ENCODE measurements at places on chromosomes 13 and 19.
A peak's percentile ranks its signal among the peaks of the same experiment; 100 is the strongest.

DNA sequence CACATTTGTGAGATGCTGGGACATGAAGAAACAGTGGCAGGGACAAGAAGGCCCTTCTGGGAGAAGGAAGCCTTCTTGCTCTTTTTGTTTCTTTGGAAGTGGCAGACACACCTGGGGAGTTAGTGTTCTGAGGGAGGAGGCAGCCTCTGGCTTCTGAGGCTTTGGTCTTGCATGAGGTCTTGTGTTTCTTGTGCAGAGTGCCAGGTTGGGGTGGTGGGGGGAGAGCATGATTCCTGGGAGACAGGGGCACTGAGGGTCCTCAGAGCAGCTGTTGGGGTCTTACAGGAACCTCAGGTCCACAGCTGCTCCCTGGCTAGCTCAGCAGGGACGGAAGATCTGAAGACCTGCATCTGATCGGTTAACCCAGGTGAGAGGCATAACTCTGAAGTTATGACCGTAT, 167.5 kb upstream of the ZNF536 start:
- DNase-seq: no peak

GRCh38 chr19:50204811-50205675, 1.6 kb downstream of the MYH14 start:
- no peak for DNase-seq

DNA sequence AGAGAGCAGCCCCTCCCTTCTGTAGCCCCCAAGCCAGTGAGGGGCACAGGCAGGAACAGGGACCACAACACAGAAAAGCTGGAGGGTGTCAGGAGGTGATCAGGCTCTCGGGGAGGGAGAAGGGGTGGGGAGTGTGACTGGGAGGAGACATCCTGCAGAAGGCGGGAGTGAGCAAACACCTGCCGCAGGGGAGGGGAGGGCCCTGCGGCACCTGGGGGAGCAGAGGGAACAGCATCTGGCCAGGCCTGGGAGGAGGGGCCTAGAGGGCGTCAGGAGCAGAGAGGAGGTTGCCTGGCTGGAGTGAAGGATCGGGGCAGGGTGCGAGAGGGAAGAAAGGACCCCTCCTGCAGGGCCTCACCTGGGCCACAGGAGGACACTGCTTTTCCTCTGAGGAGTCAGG, 4.2 kb downstream of the KLK3 start:
- DNase-seq: no peak

DNA sequence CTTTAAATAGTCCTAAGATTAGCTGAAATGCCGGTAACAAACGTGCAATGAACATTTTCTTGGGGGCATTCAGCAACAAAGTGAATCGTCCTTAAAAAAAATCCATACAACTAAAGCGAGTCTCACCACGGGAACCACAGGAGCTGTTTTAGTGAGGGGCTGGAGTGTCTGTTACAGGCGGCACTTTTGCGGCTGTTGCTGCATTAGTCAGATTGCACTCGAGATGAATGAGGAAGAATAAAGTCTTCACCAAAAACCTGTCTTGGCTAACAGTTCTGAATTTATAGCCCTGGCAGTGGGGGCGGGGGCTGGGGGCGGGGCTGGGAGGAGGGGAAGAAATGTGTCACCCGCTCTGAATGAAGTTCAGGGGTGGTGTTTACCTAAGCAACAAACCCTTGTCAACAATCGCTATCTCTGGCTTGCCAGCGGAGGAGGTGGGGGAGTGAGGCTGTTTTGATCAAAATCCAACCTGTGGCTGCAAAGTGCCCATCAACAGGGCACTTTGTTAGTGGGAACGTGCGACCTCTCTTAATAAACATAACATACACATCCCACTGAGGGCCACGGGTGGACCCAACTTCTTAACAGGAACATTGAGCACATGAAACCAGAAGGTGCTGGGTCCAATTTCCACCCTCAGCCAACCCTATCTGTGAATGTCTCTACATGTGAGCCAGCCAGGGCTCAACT, 44.5 kb downstream of the RFX2 start:
- peak; percentile 81 for DNase-seq

DNA sequence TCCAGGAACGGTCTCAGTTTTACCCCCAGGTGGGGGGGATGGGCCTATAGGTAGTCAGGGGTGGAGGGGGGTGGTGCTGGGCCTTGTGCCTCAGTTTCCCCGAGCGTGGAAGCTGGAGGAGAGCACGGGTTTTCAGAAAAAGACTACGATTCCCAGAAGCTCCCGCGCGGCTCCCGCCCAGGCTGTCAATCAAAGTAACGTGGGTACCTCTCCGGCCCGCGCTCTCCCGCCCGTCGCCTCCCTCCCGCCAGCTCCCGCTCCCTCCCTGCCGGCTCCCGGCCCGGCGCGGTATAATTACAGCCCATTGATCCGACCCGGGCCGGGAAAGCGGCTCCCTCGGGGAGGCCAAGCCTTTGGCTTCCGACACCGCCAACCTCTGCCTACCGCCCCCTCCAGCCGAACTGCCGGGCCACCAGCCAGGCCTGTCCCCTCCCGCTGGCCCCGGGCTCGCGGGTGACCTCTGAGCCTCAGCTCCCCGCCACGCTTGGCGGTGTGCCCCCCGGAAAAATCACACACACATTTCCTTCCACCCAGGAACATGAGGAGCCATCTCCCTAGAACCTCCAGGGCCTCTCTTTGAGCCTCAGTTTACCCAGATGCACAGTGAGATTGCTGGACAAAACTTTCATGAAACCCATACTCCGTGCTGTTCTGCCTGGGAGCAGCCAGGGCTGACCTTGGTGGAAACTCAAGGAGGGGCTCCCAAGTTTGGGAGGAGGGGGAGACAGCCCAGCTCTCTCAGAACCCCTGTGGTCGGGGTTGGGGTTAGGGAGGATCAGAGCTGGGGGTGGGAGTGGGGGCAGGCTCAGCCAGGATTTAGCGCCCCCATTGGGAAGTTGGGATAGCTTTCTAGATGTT, 7.3 kb upstream of the TLE2 start:
- peak; percentile 92 for DNase-seq

GRCh38 chr19:35862528-35862927, 5.8 kb downstream of the KIRREL2 start:
- DNase-seq: no peak

- no peak for DNase-seq
These were observed 30.8 kb downstream of the TMED1 start for GRCh38 chr19:10805065-10805757.

DNA sequence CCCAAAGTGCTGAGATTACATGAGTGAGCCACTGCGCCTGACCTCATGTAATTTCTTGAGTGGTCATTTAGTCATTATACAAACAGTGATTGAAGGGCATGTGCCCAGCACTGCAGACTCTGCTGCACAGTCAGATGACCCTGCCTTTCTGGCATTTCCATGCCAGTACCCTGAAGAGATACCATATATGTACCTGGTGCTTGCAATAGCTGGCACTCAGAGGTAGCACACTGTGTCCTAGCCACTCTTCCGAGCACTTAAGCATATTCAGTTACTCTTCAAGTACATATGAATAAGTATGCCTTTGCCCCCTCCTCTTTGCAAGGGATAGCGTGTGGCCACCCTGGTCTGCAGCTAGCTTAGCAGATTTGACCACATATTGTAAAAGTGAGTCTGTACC, 15.5 kb downstream of the STX10 start:
- DNase-seq: no peak

DNA sequence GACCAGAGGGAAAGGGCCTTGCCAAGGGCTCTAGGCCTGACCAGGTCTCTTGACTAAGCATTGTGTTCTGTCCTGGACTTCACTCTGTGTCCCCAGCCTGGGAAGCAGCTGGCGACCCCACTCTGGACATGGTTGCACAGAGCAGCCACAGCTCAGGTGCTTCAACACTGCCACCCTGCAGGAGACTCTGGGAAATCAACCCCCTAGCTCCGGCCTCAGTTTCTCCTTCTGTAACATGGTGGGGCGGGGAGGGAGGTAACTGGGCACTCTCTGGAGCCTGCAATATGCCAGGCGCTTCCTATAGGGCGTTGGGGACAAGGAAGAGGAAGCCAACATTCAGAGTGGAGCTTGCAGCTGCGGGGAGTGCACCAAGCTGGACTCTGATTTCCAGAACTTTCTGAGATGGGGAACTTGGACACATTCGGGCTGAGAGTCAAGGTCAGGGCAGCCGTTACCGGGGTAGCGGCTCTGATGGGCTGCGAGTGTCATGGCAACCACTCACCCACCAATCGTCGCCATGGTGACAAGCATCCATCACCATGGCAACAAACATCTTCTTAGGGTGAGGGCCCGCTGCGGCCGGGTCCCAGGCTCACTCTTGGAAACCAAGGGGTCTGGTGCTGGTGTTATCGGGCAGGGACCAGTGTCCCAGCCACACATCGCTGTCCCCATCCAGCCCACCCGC, 12.8 kb downstream of the F2RL3 start:
- DNase-seq: no peak

DNA sequence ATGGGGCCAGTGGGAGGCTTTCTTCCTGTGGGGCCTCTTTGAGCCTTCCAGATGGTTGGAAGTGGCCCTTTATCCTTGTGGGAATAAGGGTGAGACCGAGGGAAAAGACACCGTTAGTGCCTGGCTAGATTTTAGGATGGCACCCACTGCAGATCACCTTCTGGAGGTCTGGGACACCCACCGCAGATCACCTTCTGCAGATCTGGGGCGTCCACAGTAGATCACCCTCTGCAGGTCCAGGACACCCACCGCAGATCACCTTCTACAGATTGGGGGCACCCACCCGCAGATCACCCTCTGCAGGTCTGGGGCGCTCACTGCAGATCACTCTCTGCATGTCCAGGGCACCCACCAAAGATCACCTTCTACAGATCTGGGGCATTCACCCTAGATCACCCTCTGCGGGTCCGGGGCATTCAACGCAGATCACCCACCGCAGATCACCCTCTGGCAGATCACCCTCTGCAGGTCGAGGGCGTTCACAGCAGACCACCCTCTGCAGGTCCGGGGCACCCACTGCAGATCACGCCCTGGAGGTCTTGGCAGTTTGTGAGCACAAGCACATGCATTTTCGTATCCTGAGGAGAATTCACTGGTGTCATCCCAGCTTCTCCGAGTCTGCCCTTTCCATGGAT, 153.4 kb upstream of the TSHZ3 start:
- DNase-seq: no peak

DNA sequence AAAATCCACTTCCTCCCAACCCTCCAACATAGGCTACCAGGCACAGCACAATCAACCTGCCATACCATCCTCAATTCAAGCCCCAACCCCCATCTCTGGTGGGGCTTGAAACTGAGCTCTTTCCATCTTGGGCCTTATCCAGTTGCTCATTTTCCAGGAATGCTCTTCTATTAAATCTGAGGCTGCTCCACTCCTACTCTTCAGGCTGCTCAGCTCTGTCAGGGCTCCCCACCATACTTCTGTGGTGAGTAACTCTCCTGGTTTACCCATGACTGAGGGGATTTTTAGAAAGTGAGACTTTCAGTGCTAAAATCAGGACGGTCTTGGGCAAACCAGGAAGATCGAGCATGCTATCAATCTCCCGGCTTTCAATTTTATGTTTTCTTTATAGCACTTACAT, 512.8 kb downstream of the LMO7 start:
- DNase-seq: peak; percentile 94

DNA sequence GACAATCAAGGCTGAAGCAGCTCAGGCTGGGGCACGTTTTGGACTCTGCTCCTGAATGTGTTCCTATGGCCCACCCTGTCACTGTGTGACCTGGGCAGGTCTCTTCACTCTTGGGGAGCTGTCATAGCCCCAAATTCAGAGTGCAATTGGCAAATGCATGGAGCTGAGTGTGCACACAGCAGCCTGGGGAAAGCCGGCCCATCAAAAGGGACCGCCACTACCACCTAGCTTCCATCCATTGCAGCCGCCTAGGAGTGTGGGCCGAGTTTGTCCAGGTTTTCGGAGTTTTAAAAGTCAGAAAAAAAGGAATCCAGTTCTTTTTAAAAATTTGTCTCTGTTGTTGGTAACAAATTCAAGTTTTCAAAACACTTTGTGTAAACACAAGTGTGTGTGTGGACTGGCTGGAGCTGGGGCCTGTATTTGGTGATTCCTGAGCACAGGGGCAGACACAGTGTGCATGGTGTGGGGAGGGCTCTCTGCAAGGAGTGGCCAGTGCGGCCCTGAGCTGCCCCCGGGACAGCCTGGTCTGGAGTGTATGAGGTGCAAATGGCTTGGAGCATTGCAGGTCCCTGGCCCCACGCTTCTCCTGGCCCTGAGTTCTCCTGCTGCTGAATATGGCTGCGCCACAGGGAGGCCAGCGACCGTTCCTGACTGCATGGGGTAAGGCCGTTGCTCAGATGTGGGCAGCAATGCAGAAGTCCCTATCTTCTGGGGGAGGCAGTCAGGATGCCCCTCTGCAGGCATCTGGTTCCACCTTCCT, 13.2 kb upstream of the ZNF536 start:
- DNase-seq: no peak

DNA sequence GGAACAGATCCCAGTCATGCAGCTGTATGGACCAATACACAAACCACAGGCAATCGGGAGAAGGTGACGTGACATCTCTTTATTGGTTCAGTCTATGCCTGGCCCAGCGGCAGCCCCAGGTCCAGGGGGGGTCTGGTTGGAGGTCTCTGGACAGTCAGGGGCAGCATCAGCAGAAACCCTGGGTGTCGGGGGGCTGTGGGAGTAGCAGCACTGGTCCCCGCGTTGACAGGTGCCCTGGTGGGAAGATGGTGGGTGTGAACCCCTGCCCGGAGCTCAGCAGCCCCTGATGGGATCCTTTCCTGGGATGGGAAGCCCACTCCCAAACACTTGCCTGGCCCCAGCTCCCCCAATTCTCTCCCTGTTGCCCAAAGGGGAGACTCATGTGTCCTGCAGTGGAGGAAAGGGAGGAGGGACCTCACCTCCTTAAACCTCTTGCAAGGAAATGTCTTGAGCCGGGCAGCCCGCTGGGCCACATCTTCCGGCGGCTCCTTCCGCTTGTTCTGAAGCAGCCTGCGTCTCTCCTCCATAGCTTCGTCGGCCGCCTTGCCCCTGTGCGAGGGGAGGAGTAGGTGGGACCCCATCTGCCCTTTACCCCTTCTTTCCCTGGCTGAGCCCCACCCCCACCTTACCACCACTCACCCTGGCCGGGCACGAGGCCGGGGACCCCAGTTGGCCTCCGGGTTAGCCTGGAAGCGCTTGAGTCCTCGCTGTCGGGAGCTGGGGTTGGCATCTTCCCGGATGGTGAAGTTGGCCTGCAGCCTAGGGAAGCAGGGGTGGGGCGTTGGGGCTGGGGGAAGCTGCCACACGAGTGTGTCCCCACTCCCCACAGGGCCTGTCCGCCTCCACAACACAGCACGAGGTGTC, 2.4 kb upstream of the LYL1 start:
- no peak for DNase-seq

- no peak for DNase-seq
These were observed 912 bp upstream of the TUBA3C start for GRCh38 chr13:19182536-19182935.

- no peak for DNase-seq
These were observed 703 bp upstream of the CILP2 start for GRCh38 chr19:19537075-19538048.
